Umbilical cord (tissue), 2 donors: ENCODE measurements at places on chromosomes 6 and 20.

DNA sequence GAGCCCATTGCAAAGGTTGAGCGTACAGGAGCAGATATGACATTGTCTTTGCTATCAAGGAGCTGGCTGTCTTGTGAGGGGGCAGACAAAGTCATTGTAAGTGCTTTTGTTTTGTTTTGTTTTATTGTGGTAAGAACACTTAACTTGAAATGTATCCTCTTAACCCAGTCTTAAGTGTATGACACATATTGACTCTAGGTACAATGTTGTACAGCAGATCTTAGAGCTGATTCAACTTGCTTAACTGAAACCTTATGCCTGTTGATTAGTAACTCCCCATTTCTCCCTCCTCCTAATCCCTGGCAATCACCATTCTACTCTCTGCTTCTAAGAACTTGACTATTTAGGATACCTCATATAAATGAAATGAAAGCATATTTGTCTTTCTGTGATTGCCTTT is 429.0 kb downstream of the BMP2 start:
- DNase-seq = no peak

DNA sequence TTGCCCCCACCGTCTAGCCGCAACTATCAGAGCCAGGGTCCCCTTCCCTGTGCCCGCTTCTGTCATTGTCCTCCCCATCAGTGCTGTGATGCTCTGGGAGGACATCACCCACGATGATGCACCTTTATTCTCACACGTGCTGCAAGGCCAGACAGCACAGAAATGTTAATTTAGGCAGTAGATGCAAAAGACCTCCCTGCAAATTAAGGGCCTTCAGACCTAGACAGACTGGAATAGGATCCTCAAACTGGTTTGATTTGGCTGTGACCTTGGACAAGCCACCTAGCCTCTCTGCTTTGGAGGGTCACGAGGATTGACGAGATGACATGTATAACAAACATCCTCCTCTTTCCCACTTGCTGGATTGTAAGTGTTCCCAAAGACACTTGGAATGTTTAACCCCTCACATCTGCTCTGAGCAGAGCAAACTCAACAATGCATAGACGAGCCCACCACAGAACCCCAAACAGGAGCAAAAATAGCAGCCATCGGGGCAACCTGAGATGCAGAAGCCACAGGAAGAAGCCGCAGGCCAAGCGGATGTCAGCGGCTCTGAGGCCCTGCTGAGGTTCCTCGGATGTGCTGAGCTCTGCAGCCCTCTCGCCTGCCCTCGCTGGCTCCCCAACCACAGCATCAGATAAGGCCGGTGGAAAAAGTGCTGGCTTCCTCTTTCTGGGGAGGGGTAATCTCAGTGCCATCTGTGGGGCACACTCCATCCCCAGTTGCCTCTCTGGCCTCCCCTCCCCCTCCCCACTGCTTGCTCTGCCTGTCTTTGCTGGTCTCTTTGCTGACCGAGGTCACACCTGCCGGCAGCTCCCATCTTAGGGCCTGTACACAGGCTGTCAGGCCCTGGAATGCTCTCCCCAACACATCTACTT is 35.3 kb downstream of the TOX2 start:
- peak; percentile 26 for DNase-seq

- DNase-seq = no peak
Measured at GRCh38 chr6:117546674-117547073, 55.6 kb downstream of the GOPC start.

- no peak for DNase-seq
Measured at GRCh38 chr6:148768646-148769270, 21.9 kb downstream of the UST start.

GRCh38 chr20:4243071-4243470 is 227.7 kb upstream of the RNF24 start:
- DNase-seq = no peak

DNA sequence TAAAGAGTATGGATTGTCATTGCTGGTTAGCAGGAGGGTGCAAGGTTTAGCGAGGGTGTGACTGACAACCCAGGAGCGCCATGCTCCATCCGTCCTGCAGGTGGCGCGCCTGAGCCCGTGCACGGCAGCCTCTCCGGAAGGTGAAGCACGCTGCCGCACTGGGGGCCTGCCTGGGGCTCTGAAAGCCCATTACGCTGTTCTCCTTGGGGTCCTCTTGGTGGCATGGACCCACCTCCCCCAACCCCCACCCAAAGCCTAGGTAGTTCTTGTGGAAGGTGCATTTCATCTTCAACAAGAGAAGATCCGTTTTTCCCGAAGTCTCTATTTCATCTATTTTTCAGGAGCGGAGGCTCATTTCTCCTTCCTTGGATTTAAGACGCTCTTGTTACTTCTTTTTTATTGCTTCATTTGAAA is 197.4 kb upstream of the KCNG1 start:
- no peak for DNase-seq

DNA sequence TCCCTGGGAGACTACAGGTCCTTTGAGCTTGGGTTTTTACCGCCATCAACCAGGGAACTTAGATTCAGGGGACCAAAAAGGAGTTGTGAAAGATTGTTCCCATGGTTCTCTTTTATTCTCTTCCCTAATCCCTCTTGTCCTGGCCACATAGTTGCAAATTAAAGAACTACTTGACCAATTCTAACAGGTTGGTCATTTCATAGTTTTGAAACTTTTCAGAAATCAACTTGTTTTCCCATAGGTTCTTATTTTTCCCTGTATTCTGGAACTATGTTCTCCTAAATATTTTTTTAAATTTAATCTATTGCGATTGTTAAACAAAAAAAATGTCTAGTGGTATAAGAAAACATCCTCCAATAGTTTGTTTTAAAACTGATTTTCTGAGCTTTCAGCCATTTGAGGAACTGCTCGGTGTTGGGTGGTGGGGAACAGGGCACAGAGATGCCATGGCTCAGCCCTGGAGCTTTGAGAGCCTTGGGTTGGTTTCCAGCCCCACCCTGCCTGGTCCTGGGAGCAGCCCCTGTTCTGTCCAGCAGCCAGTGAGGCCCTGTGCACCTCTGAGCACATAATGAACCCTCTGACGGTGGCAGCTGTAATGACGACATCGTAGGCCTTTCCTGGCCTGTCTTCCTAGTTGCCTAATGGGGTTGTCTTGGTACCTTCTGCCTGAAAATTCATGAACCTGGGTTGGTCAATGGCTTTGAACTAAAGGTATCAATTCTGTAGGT is 53.5 kb downstream of the TBC1D7 start:
- DNase-seq = no peak

- peak; percentile 48 for DNase-seq
Measured at GRCh38 chr6:110534731-110535492, 58.5 kb upstream of the SLC22A16 start.
